Activated CD8-positive, alpha-beta memory T cell treated with anti-CD3 and anti-CD28 coated beads, Interleukin-2, amount 10 ng/mL, durations not matched to agents 7 days and 5 days (primary cell): ENCODE measurements at places on chromosomes 4 and X. TPM values are rescaled to one million over a fixed set of nuclear protein-coding genes. Genes with fewer than 3 reads are reported as not detected.
A peak's percentile ranks its signal among the peaks of the same experiment; 100 is the strongest.

- DNase-seq: no peak
Observed at GRCh38 chrX:45794995-45795337, 594.3 kb upstream of the DIPK2B start.

DNA sequence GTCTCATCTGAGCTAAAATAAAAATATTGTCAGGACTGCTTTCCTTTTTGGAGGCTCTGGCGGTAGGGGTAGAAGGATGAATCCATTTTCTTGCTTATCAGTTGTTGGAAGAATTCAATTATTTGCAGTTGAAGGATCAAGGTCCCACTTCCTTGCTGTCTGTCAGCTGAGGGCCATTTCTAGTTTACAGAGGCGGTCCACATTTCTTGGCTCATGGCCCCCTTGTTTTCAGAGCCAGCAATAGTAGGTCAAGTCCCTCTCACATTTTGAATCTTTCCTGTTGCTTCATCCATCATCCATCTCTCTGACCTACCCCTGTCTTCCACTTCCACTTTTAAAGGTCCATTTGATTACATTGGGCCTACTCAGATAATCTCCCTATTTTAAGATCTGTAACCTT is 1099.3 kb upstream of the DIAPH2 start:
- no peak for DNase-seq

DNA sequence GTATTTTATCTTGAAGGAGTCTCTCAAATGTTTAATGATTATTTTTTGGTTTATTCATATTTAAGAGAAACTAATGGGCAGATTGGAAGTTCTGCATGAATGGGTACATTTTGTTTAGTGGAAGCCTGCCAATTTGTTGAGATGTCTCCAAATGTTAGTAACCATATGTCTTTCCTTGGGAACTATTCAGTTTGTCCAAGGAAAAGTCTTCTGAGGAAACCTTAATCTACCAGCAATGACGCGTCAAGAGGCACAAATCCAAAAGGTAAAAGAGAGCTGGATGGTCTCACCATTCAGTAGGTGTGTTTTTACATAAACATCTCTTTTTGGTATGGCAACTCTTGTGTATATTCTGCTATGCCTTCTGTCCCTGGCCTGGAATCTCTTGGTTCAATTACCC is 37.4 kb upstream of the NDST3 start:
- DNase-seq: no peak

DNA sequence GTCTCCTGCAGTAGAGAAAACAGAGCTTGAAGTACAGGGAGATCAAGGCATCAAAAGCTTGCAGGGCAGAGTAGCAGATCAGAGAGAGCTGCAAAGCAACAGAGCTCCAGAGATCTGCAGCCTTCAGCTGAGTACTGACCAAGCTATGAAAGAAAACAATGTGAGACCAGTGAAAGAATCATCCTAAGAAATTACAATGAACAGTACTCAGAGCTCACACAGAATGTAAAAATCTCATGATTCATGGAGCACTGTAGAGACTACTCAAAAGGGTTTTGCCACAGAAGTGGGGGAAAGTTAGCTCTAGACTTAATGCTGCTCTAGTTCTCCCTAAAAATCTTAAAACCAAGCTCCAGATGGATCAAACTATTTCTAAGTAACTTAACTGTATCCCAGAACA is 80.0 kb upstream of the MAB21L2 start:
- DNase-seq: no peak

GRCh38 chrX:130497531-130497930 is 95.7 kb downstream of the RBMX2 start:
- no peak for DNase-seq

DNA sequence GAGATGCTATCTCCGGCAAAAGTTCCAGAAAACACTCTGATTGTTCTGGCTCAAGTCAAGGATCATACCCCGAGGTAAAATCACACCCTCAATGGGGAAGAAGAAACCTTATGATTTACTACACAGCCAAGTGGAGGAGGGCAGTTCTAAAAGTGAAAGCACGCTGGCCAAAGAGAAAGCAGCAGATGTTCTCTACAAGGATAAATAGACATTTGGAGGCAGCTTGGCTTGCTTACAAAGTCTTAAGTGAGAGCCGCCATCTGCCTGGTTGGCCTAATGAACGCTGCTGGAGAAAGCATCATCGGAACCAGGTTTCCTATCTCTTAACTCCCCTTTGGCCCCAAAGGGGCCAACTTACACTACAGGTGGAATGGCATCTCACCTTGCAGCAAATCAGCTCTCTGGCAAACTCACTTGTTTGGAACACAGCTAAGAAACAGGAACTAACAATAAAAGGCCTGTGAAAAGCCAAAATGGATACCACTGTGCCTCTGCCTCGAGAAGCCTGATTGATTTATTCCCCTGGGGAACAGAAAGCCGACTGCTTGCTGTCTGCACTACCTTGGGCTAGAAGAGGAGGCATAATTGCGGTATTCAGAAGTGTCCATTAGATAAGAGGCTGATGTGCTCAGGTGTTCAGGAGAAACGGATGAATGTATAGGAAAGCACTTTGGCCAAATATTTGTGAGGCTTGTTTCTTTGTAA is 22.8 kb downstream of the FRAS1 start:
- DNase-seq: no peak

DNA sequence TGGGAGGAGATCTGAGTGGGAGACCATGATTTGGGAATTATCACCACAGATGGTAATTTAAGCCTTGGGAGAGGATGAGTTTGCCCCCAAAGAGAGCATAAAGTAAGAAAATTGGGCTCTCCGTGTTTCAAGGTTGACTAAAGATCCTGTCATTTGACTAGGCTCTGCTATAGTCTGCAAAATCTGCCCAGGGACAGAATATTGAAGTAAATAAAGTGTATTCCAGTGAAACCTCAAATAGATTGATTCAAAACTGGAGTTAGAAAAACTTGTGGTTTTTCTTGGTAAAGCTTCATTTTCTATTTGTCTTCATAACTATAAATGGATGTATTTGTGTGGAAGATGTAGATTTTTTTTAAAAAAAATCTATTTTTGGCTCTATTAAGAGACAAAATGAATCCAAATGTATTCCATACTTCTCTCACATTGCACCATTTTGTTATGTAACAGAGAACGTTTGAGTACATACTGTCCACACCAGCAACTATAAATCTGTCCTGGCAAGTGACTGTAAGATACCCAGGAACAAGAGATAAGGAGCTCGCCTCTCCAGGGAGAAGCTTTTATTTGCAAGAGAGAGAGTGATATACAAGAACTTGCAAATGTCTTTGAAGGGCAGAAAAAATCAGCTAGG is 170.2 kb downstream of the CBR4 start:
- DNase-seq: no peak

- DNase-seq: peak; percentile 91
Observed at GRCh38 chr4:15756361-15756861, 21.7 kb upstream of the CD38 start.

DNA sequence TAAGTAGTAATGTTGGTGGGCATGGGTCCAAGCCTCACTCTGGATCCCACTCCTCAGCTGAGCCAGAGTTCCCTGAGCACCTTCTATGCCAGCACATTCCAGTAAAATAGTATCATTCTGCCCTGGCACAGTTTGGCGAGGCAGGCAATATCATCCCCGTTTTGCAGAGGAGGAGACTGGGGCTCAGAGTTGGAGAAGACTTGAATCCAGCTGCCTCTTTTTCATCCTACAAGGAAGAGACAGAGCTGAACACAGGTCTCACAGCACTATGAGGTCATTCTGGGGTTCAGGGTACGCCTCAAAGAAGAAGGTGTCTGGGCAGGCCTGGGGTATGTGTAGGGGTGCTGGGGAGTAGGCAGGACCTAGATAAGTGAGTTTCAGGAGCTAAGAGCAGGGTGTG is 103.9 kb upstream of the STX18 start:
- DNase-seq: no peak

DNA sequence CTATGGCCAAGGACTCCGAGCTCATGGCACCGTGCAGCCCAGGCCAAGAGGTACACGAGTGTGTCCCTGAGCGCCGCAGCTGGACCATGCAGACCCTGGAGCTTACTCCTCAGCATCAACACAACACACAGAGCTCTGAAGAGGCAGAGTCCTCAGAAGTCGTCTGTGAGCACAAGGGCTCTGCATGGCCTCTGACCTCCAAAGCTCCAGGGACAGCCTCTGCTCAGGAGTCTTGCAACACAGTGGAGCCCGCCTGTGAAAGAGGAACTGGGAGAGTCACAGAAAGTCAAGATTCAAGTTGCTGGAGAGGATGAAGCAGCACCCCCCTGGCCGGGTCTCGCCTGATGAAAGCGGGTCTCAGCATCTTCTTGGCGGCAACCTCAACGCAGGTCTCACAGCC is 2.9 kb downstream of the LRPAP1 start:
- DNase-seq: no peak

- DNase-seq: no peak
Observed at GRCh38 chrX:23888887-23889501, 18.7 kb downstream of the APOO start.

- DNase-seq: no peak
Observed at GRCh38 chrX:44898411-44899221, 25.6 kb downstream of the KDM6A start.

- peak; percentile 38 for DNase-seq
Observed at GRCh38 chrX:151505796-151506195, 57.7 kb upstream of the PASD1 start.

GRCh38 chr4:41692717-41693345 is 55.7 kb downstream of the PHOX2B start:
- peak; percentile 50 for DNase-seq

DNA sequence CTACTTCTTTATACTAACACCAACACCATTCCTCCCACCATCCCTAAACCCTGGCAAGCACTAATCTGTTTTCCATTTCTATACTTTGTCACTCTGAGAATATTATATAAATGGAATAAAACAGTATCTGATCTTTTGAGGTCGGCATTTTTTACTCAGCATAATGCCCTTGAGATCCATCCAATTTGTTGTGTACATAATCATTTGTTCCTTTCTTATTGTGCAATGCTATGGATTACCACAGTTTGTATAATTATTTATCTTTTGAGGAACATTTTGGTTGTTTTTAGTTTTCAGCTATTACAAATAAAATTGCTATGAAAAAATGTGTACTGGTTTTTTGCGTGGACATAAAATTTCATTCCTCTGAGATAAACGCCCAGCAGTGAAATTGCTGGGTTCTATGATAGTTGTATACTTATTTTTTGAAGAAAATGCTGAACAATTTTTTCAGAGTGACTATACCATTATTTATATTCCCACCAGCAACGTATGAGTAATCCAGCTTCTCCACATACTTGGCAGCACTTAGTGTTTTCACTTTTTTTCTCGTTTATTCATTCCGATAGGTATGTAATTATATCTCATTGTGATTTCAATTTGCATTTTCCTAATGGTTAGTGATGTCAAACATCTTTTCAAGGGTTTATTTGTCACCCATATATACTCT is 154.3 kb upstream of the DCAF8L1 start:
- no peak for DNase-seq

GRCh38 chr4:84578540-84579402 is 4.2 kb upstream of the CDS1 start:
- no peak for DNase-seq

- DNase-seq: no peak
Observed at GRCh38 chr4:1821679-1822567, 28.8 kb downstream of the FGFR3 start.

DNA sequence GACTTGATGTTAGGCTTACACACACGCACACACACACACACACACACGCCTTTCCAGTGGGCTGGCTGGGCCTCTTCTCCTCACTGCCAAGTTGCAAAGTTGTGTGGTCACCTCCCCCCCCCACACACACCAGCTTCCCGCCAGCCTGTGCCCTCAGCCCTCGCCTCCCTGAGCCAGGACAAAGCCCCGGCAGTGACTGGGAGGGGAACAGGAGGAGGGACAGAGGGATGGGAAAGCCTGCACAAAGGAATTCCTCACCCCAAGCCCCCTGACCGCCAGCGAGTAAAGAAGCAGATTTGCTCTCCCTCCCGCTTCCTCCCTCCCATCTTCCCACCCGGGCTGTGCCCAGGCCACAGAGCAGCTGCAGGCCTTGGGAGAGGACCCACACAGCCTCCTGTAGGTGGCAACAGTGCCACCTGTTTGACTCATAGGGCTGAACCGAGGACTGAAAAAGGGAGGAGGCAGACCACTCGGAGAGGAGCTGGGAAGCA is at the start of gene GDPD2:
GDPD2 (plus strand) TSS at position 464 of the 491 bp plus-strand sequence. CDS start 1,671 bp downstream, outside the sequence.
- DNase-seq: no peak

DNA sequence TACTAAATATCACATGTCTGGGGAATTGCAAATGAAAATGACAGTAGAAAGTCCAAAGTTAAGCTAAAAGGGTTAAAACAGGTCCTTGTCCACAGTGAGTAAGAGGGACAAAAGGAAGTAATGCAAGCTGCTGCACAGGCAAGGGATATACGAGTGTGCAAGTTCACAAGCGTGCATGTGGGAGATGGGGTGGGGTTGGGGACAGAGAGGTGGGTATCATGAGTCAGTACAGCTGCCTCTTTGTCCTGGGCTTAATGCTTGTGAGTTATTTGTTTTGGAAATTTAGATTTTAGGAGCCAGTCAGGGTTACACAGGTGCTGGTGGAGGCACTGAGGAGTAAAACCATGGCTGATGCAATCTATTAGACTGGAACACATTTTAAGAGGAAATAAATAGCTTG is 3.3 kb upstream of the GPRASP2 start:
- DNase-seq: no peak

DNA sequence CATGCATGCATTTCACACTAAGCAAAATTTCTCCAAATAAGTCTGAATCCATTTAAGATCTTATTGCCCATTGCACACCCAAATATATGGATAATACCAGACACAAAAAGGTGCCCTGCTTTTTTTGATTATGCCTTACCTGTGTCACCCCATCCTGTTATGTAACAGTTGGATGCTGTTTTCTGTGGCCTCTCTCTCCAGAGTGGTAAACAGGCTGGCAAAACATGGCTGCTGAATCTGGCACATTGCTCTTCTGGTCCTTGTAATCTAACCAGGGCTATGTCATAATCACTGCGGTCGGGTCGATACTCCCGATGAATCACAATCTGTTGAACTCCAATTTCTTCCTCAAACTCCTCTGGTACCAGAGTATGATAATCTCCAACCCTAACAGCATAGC is 70.1 kb downstream of the PRSS12 start:
- no peak for DNase-seq

GRCh38 chrX:113222305-113222704 is 381.7 kb upstream of the AMOT start:
- no peak for DNase-seq

DNA sequence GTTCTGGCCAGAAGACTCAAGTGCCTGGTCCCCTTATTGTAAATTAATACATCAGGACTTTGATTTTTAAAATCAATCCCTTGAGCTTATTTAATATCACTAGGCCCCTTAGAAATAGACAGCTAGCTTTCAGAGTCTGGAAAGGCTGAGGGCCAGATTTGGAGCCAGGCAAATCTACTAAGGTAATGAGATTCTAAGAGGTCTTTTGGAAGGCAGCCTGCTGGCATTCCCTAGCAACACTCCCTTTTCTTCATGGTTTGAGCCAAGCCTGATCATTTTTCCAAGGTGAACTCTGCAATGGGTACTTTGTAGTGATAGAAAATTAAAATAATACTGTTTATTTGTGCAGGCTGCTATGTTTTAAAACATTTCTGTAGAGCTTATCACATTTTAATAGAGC is 378.5 kb downstream of the FAT4 start:
- DNase-seq: no peak

MEPE gene
- not detected for total RNA-seq

SLC38A5 gene
- total RNA-seq: 93.9 TPM

AMER1 gene
- total RNA-seq: 3.6 TPM

SPATA4 gene
- not detected for total RNA-seq

WAS gene
- total RNA-seq: 161 TPM

MSX1 gene
- total RNA-seq: not detected

SLC10A4 gene
- not detected for total RNA-seq

USO1 gene
- 43.1 TPM for total RNA-seq

HSFX3 gene
- total RNA-seq: not detected

BEND2 gene
- total RNA-seq: not detected

SPANXC gene
- not detected for total RNA-seq

CCSER1 gene
- 0.16 TPM for total RNA-seq

STARD8 gene
- total RNA-seq: 0.64 TPM

JADE3 gene
- 0.47 TPM for total RNA-seq

VCX2 gene
- not detected for total RNA-seq

MUC7 gene
- not detected for total RNA-seq
